Suppressor macrophage treated with lipopolysaccharide for 4 hours (primary cell): ENCODE measurements at places on chromosomes 5 and 9.

DNA sequence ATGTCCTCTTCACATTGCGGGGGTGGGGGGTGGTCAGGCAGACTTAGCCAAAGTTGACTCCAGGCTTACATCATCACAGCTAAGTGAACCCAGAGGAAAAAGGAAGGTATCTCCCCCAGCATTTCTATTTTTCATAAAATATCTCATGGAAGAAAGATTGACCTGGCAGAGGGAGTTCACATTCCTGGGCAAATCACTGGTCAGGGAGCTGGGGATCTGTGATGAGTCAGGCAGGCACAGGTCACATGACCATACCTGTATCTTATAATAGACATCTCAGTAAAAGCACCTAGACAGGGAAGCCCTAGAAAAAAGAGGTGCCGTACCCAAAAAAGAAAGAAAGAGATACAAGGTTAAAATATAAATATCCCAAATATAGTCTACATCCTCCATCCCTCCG is 57.3 kb upstream of the WWC1 start:
- DNase-seq: no peak

DNA sequence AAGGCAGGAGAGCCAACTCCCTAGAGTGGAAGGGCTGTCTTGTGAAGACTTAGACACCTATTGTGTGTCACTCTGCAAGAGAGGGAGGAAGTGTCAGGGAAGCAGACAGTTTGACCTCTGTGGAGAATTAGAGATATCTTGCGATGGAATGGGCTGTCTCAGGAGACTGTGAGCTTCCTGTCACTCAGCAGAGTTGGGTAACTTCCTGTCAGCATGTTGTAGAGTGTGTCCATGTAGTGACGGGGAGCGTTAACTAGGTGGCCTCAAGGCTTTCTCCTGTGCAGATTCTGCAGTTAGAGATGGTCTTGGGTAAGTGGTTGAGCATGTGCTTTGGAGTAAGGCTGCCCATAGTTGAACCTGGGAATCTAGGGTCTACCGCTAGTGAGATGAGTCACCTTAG is 136.5 kb downstream of the KIF4B start:
- no peak for DNase-seq

GRCh38 chr5:126531543-126532120 is 63.4 kb downstream of the ALDH7A1 start:
- no peak for DNase-seq

DNA sequence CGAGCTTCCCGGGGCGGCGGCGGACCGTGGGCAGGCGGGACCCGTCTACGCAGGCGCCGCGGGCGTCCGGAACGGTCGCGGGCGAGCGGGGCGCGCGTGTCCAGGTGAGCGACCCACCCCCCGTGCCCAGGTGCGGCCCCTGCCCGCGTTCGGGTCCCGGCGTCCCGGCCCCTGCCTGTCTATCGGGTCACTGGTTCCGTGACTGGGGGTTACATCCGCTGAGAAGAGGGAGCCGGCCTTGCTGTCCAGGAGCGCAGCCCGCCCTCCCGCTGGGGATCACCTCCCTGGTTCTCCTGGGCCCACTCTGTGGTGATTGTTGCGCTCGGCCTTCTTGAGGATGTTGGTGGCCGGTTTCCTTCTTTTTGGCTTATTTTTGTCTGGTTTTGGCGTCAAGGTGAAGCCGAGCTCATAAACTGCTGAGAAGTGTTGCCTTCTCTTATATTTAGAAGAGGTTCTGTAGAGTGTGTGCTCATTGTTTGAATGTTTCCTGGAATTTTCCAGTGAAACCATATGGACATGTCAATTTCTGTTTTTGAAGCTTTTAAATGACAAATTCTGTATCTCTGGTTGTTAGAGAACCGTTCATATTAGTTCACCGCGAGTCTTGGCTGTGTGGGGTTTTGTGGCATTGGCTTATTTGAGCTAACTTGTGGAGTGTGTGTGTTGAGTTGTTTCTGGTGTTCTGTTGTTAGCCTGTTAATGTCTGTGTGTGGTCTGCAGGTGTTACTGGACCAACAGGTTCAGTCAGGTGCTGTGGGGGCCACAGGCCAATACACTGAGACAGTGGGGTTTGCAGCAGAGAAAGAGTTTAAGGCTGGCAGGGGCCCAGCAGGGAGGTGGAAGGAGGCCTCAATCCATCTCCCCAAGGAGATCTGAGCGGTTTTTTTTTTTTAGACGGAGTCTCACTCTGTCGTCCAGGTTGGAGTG is 621 bp downstream of the CEP72 start:
- DNase-seq: no peak

GRCh38 chr5:103901885-103902284 is 339.3 kb upstream of the NUDT12 start:
- no peak for DNase-seq

DNA sequence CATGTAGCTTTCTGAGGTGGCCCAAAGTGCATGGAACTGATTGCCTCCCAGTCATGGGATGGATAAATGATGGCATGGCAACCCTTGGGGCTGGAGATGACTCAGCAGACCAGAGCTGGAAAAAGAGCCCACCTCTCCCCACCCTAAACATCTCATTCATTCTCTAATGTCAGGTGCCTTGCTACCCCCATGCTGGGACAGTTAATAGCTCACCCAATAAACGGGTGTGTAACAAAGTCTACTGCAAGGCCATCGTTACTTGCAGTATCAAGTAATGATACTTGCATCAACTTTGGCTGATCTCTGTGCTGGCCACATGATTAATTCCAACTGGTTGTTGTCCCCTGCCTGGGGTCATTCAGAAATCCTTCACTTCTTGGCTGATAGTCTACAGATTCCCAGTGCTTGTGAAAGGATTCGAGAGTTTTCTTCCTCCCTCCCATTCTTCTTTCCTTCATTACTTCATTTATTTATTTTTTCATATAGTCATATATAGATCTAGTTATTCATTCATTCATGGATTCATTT is 122.8 kb upstream of the TRIM32 start:
- no peak for DNase-seq

- peak; percentile 69 for DNase-seq
Observed at GRCh38 chr5:89267788-89268187, 384.8 kb upstream of the MEF2C start.

DNA sequence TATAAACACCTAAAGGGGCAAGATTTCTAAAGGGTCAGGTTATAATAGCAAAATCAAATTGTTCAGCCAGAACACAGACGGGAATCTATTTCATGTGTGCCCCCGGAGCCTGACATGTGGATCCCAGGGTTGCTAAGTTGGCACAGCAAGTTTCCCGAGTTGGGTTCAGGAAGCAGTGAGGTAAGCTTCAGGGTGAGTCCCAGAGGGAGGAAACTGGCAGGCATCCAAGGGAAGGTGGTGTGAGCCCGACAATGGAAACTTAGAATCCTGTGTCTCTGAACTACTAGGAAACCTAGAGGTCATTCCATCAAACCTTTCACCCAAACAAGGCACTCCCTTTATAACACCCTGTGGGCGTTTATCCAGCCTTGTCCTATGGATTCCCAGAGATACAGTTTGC is 98.4 kb downstream of the ADRB2 start:
- DNase-seq: no peak

- no peak for DNase-seq
Observed at GRCh38 chr5:133026664-133027153, 360 bp upstream of the ZCCHC10 start.

- peak; percentile 38 for DNase-seq
Observed at GRCh38 chr5:68214482-68215207, 911 bp upstream of the PIK3R1 start.

- no peak for DNase-seq
Observed at GRCh38 chr5:43772764-43773477, 169.9 kb downstream of the NNT start.

- no peak for DNase-seq
Observed at GRCh38 chr5:79642210-79642609, 30.0 kb downstream of the TENT2 start.

GRCh38 chr9:119559986-119560385 is 190.8 kb upstream of the BRINP1 start:
- DNase-seq: no peak

DNA sequence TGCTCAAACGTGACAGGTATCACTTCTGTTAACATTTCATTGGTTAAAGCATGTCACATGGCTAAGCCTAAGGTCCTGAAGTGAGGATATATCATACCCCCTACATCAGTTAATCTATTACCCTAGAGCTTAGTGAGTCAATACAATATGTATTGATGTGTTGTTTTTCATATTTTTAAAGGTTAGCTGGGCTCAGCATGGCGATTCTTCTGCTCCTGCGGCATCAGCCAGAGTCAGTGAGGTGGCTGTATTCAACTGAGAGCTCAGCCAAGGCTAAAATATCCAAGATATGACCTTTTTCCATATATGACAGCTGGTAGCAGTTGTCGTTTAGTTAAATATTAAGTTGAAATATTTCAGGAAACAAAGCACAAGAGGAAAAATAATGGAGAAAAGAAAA is 38.5 kb upstream of the MPDZ start:
- no peak for DNase-seq

DNA sequence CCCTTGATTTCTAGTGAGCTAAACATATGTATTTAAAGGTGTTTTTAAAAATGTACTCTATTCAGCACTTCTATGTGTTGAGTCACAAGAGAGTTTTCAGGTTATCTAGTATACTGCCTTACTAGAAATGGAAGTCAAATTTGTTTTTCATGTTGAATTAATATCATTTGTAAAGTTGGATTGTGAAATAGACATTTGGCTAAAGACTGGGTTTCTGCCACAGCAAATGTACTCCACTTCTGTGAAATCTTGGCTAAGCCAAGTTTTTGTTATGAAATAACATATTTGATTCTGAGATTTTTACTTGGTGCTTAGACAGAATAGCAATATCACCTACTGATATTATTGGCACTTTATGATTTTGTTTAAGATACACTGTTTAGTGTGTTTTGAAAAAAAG is 106.0 kb downstream of the CWC27 start:
- no peak for DNase-seq

GRCh38 chr5:95963650-95964410 is 2.2 kb upstream of the ELL2 start:
- no peak for DNase-seq

DNA sequence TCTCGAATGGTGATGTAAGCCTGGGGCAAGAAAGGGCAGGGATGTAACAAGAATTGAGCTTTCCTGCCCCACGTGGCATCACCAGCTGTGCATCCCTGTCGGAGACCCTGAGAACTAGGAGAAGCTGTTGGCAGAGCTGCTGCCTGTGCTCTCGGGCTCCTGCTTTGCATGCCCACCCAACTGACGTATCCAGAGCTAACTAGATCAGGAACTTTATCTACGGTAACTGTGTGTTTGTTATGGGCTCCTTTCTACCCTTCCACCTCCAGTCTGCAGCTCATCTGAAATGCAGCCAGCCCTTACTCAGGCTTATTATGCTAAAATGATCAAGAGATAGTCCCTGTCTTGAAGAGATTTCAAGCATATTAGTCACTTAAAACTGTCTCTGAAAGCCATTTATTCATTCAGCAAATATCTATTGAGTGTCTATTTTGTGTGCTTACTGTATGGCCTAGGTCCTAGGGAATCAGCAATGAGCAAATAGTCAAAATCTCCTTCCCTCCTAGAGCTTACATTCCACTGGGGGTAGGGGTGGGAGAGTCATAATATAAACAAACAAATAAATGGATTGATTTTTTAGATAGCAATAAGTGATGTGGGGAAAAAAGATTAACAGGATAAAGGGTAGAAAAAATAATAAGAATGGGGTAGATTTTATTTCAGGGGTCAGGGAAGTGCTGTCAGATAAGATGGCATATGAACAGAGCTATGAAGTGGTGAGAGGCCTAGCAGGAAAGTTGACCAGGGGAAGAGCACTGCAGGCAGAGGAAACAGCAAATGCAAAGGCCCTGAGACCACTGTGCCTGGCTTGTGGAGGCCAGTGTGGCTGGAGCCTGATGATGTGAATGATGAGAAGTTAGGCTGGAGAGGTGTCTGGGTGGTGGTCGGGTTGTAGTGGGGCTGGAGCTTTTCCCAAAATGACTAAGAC is 118.2 kb downstream of the GALNT10 start:
- DNase-seq: no peak

DNA sequence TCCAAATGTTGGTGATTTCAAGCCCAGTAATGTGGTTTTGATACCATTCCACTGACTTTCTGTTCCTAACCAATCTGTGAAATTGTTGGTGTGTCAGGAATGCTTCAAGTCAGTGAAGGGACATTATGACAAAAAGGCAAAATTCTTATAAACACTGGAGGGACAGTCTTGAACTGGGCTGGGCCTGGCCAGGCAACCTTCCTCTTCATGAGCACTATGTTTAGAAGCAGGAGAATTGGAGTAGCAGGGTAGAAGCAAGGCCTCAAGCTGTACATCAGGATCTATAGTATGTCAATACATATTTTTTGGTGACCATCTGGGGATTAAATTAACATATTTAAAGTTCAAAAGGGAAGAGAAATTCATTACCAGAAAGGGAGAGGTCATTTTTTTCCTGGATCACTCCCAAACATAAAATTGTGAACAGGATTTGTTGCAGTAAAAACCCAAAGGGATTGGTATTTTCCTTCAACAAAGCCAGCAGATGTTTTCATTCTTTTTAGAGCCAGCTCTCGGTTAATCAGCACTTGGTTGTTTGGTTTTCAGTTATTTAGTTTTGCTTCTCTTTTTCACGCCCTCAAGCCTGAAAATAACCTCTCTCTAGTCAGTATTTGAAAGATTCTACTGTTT is 77.9 kb upstream of the PIK3R1 start:
- no peak for DNase-seq
